ENCODE measurements at places on chromosomes 2 and 18.

- no peak for DNase-seq
Observed at GRCh38 chr2:223511168-223511567, 91.0 kb downstream of the SCG2 start.

DNA sequence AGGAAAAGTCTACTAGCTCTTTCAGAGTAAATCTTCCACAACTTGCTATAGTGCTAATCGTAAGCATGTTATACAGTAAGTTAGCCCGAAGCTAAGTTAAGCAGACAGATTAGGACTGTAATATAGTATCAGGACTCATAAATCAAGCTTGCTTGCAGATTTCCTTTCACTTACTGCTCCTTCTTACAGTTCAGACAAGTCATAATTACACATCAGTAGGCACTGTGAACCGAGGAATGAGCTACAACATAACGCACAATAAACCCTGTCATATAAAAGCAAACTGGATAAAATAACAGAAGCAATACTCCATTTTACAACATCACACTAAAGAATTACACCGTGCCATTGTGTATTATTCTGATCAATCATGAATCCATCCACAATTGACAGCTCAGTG, 832.6 kb upstream of the ZEB2 start:
- DNase-seq = no peak

DNA sequence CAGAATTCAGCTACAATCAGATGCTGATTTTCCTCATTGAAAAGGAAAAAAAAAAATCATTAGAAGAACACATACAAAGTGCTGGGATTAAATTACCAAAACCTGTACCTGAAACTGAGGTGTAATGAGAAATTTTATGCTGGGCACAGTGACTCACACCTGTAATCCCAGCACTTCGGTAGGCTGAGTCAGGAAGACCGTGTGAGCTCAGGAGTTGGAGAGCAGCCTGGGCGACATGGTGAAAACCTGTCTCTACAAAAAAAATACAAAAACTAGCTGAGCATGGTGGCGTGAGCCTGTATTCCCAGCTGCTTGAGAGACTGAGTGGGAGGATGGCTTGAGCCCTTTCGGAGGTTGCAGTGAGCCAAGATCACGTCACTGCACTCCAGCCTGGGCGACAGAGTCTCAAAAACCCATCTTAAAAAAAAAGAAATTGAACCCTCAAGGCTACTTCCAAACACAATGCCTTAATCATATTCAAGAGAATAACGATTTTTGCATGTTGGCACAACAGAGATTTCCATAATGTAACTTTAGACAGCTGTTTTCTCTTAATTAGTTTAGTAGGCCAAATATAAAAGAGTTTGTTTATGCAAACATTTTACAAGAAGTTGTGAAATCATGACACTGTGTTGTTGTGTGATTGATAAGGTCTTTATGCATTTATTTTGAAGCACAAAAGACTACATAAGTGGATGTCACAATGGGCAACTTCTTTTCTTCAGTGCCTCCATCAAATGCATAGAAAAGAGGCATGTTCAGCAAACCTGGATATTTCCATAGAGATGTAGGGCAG, 63.9 kb downstream of the FAM161A start:
- no peak for DNase-seq

DNA sequence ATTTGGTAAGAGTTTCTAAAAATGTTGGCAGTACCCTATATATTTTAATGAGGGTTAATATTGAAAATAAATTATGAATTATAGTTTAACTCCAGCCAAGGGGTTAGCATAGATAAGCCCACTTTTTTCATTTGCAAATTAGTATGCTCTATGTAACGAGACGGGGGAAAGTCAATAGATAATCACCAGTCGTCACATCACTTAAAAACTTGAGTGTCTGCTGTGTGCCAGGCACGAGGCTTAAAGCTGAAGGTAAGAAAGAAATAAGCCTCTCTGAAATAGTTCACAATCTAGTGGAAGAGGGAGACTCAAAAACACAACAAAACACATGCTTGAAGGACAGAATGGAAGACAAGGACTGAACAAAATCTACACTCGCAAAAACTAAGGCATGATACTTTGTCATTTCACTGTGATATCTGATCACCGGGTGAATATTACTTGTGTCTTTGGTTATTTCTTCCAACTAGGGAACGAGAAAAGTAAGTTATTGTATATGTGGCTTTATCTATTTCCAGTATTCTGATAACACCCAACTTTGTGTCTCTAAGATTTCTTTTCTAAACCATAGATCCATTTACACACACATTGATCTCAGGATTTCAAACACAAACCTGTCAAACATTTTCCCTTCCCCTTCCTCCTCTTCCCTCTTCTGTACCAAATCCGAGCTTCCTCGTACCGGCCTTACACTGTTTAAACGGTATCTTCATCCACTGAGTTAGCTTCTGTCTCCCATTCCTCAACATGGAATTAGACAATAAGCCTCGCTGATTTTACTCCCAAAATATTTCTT, 199.1 kb downstream of the PIEZO2 start:
- DNase-seq = no peak

GRCh38 chr18:33184175-33184574, 256.3 kb downstream of the CCDC178 start:
- DNase-seq = no peak

DNA sequence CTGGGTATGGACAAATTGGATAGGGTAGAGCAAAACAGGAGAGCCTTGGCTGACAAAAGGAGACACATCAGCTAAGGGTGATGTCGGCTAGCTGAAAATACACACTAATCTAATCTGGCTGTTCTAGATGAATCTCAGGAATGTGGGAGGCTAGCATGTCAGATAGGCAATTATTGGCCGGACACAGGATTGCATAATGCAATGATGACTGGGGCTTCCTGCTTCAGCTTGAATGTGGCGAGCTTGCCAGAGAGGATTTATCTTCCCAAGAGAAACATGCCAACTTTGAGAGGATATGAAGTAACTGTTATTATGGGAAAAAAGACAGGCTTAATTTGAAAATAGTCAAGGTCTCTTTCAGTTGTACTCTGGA, 102.4 kb downstream of the TRIB2 start:
- DNase-seq = peak; percentile 99

GRCh38 chr2:159963700-159964099, 98.7 kb downstream of the PLA2R1 start:
- DNase-seq = no peak

DNA sequence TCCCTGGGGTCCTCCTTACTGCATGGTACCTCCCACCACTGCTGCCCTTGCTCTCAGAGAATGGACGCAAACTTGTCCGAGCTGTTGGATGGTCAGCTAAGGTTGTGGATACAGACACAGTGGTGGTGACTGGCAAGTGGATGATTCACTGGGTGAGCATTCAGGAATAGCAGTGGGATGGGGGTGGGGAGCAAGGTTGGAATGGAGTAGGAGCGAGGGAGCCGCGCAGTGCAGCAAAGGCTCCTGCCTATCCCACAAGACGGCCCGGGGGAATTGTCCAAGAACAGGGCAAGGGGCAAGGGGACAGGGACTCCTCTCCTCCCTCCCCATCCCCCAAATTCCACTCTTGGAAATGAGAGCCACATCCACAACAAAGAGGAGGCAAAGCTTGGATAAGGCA, 102.2 kb downstream of the PIEZO2 start:
- DNase-seq = peak; percentile 15

GRCh38 chr2:136126021-136126420, 8.1 kb upstream of the CXCR4 start:
- no peak for DNase-seq
